ENCODE measurements at places on chromosomes 11 and 22.

DNA sequence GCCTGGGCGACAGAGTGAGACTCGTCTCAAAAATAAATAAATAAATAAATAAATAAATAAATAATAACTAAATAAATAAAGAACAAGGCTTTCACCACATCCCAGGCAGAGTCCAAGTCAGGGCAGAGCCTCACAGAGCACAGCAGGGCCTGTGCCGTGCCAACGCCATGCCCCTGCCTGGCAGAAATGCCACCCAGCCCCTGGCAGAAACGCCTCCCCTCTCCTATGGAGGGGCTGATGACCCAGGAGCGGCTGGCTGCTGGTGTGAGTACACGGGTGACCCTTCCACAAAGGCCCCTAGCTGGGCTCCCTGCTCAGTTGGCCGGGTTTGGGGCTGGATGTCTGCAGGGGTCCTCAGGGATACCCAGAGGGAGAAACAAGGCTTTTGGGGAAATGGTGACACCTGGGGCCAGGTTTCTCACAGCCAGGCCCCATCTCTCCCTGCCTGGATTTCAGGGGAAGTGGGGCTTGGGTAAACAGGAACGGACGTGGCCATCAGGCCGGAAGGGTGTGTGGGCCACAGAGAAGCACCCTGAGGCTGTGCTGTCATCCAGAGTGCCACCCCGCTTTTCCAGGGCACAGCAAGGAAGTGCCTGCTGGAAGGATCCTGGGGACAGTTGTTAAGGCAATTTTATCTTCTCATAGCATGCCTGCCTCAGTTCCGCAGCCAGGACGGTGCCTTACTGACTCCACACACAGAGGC lies 5.1 kb downstream of the BID start:
- DNase-seq, result no peak

- no peak for DNase-seq
Observed at GRCh38 chr11:68312780-68313573, 586 bp downstream of the LRP5 start.

- DNase-seq, result no peak
Observed at GRCh38 chr11:88623531-88623930, 286.0 kb upstream of the CTSC start.

DNA sequence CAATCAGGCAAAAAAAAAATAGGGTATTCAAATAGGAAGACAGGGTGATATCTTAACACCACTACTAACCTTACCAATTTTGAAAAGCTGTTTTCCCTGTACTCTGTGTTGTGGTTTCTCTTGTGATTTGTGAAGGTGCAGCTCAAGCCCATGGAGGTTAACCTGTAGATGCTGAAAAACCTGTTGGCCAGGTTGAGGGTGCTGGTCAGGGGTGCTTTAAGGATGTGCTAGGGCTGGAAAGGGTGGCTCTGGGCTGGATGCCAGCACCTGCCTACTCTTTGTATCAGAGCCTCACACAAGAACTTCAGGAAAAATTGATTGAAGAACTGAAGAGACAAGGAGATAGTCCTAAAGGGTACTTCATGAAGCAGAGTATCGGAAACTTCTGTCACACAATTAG lies 18.3 kb upstream of the OR5M8 start:
- no peak for DNase-seq

DNA sequence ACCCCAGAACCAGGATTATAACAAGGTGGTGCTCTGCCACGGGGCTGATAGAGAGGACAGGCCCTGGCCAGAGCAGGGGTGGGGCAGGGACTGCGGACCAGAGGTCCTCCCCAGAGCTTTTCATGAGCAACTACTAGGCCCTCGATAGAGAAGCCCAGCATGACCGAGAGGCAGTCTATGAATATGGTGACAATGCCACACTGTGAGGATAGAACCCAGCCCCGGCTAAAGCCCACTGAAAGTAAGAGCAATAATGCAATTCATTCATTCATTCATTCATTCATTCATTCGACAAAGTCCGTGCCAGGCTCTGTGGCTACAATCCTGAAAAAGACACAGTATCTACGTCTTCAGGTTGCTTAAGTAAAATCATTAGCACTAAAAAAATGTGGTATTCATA lies 35.6 kb upstream of the CD5 start:
- DNase-seq, result no peak

- DNase-seq, result no peak
Observed at GRCh38 chr11:94815705-94816344, 47.7 kb downstream of the AMOTL1 start.

GRCh38 chr11:120441592-120441991 lies 70.0 kb upstream of the GRIK4 start:
- DNase-seq, result no peak

DNA sequence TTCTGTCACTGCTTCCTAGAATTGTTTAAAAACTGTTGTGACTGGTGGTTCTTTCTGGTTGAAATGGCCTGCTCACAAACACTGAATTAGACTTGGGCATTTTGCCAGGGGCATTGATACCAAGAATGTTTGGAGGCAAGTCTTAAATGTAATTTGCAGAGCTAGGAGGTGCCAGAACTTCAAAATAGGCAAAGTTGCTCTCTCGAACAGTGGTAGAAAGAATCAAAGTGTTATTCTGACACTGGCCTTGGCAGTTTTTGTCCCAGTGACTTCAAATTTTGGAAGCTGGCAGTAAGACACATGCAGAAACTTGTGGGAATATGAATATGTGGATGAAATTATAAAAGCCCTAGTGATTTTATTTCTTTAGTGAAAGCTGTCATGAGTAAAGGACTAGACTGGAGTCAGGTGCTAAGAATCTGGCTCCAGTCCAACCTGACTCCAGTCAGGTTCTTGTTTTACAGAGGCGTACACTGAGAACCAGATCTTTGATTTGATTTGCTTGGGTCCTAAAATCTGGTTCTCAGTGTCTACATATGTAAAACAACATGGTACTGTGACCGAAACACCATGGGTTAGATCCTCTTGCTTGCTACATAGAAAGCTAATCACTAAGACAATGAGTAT lies 20.9 kb downstream of the SVIP start:
- DNase-seq, result no peak

DNA sequence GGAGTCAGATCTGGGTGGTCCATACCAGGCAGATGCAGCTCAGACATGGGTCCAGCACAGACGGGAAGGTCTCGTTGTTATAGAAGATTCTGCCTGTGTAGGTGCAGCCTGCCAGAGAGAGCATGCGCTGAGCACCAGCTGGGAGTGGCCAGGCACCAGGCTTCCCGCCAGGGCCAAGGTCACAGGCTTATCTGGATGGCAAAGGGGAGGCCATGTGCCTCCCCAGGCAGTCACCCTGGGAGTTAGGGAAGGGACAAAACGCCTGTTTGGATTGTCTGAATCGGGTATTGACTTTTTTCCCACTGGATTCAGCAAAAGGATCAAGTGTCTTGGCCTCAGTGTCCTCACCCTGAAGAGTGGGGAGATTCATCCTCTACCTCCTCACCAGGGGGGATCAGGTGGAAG lies 26.5 kb downstream of the PGA5 start:
- DNase-seq, result no peak

- DNase-seq, result peak; percentile 4
Observed at GRCh38 chr11:36385121-36385970, 89.3 kb downstream of the PRR5L start.

DNA sequence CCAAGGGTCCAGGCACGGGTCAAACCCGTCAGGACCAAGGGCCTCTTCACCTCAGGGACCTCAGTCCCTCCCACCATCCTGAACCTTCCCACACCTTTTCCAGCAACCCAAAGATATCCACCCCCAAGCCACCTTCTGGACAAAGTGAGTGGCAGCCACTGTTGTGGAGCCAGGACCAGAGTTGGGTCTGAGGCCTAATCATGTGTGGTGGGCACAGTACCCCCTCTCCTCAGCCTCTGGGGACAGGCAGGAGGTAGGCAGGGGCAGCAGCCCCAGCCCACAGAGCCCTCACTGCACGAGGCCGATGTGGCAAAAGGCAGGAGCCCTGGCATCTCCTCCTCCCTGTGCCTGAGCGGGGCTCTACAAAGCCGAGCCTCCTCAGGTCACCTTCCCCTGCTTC lies 2.5 kb downstream of the KCNJ11 start:
- DNase-seq, result no peak

- DNase-seq, result peak; percentile 34
Observed at GRCh38 chr11:26753723-26754504, 32.1 kb upstream of the SLC5A12 start.

All from NCI-H510A treated with DMSO at 0.1 percent for 48 hours (cell line).